HCT116 (cell line): ENCODE measurements at places on chromosomes 12 and 14. TPM values are rescaled to one million over a fixed set of nuclear protein-coding genes. Genes with fewer than 3 reads are reported as not detected.

DNA sequence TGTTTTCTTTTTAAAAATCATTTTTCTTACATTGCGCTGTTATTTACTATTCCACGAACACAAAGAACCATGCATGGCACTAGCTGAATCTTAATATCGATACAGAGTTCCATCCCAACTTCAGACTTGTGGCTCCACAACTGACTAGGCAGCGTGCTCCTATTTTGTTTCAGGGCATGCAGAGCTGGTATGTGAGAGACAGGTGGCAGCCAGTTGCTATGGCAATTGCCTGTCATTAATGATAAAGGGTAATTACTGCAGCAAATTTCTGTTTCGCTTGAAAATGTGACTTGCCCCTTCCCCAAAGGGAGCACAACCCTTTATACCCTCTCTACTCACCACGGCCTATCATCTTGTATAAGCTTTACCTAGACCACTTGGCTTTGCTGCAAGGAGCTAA is 113.1 kb upstream of the G2E3 start:
- DNase-seq = no peak
- H3K4me1 ChIP-seq = no peaks in the 10 kb centered on the region
- no peak overlapping the region for H3K27ac ChIP-seq

GRCh38 chr14:33483110-33483509 is 467.8 kb downstream of the EGLN3 start:
- no peaks in the 10 kb centered on the region for H3K4me1 ChIP-seq
- no peaks in the 10 kb centered on the region for H3K36me3 ChIP-seq
- H3K27ac ChIP-seq = no peak overlapping the region
- no peak for DNase-seq

DNA sequence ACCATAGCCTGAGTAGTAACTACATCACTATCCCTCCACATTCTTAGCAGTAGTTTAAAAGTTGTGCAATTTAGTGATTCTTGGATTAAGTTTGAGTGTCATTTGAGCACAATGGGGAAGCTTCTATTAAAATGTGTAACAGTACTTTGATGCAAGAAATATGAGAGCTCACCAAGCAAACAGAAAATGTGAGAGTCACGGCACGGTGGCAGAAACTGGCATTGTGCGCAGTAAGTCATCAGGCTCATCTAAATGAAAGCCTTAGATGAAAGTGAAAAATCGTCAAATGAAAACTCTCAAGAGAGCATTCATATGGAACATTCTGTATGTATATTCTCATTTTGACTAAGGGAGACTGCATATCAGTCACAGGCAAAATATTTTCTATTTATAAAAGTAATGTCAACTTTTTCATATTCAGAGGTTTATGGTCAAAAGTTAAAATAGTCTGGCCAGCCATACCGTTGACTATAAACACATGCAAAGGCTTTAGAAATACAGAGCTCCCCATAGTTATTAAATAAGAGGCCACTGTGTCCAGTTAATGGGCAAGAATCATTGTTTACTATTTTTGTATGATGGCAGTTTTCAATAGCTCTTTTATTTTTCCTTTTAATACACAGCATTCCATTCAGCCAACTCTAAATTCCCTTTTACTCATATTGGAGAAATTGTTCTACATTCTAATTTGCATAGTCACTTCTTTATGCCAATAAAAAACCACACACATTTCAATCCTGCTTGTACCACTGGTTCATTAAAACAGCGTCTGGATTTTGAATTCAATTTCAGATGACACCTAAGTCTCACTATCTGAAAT is 167.9 kb downstream of the PRKD1 start:
- no peak for DNase-seq
- H3K27me3 ChIP-seq = no peaks in the 10 kb centered on the region
- no peak overlapping the region for H3K4me3 ChIP-seq
- no peak overlapping the region for H3K27ac ChIP-seq
- no peaks in the 10 kb centered on the region for H3K36me3 ChIP-seq
- H3K4me1 ChIP-seq = no peaks in the 10 kb centered on the region

DNA sequence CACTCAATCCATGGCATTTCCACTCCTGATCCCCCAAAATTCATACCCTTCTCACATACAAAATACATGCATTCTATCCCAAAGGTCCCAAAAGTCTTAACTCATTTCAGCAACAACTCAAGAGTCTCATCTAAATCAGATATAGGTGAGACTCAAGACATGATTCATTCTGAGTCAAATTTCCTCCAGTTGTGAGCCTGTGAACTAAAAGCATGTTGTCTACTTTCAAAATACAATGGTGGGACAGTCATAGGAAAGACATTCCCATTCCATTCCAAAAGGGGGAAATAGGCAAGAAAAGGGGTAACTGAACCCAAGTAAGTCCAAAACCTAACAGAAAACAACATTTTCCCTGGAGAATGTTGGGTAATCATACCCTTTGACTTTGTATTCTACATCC is 103.3 kb downstream of the C12orf75 start:
- no peaks in the 10 kb centered on the region for H3K36me3 ChIP-seq
- no peak overlapping the region for H3K27ac ChIP-seq
- no peaks in the 10 kb centered on the region for H3K27me3 ChIP-seq
- H3K4me1 ChIP-seq = no peaks in the 10 kb centered on the region

DNA sequence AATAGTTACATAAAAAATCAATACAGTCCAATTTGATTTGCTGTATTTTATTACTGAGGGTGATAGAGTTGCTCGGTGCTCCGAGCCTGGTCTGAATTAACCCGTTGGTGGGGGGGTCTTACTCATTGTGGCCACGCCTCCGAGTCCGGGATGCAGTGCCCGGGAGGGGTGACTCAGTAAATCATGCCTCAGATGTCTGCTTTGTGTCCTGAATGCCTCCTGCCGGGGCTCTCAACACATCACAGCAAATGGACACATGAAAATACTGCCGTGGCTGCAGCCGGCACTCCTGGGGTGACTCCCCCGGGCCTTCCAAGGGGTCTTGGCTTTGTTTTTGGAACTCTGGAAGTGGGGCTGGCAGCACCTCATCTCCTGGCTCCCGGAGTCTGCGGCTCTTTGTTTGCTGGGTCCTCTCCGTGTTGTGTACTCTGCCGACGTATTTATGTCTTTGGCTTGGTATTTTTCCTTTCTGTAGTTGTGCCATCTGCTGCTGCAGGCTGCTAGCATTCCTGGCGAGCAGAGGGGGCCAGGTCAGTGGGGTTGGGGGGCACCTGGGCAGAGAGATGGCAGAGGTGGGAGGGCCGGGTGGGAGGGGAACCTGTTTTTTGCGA is 129.0 kb downstream of the AACS start:
- H3K27me3 ChIP-seq = peaks cover 52% of the 10 kb centered on the region
- no peak overlapping the region for H3K4me3 ChIP-seq
- H3K36me3 ChIP-seq = no peaks in the 10 kb centered on the region
- no peak overlapping the region for H3K27ac ChIP-seq
- H3K4me1 ChIP-seq = no peaks in the 10 kb centered on the region; the same call in 1 of the 2 replicates

- no peak for DNase-seq
- no peak overlapping the region for H3K27ac ChIP-seq
- H3K4me1 ChIP-seq = peaks cover 9% of the 10 kb centered on the region; the same call in 1 of the 2 replicates
These were observed 1.6 kb downstream of the MSI1 start for GRCh38 chr12:120367233-120367923.

DNA sequence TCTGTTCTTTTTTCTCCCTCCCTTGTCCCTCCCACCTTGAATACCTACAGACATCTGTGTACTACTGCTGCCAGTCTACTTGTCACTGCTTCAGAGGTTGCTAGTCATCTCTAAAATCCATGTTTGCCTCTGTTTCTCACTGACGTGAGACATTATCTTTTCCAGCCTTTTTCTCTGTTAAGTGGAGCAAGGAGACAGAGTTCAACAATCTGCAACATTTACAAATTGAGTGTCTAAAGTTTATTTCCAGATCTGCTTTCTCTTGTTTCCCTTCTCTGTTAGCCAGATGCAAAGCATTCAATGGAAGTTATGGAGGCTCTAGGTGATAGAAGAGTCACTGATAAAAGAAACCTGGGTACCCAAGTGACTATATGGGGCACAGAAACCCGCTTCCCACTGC is 47.5 kb upstream of the CNTN1 start:
- DNase-seq = no peak
- no peaks in the 10 kb centered on the region for H3K27me3 ChIP-seq
- H3K27ac ChIP-seq = no peak overlapping the region
- no peaks in the 10 kb centered on the region for H3K36me3 ChIP-seq

DNA sequence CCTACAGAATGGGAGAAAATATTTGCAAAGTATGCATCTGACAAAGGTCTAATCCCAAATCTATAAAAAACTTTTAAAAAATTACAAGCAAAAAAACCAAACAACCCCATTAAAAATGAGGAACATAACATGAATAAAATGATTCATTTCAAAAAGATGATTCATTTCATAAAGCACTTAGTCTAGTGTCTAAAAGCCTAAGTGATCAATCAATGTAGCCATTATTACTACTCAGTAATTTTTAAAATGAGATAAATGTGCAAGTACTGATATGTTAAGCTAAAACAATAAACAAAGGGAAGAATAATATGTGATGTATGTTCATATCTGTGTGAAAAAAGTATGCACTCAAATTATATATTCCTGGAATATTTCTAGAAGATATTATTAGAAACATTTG is 119.1 kb upstream of the GARIN6 start:
- H3K4me1 ChIP-seq = no peaks in the 10 kb centered on the region

DNA sequence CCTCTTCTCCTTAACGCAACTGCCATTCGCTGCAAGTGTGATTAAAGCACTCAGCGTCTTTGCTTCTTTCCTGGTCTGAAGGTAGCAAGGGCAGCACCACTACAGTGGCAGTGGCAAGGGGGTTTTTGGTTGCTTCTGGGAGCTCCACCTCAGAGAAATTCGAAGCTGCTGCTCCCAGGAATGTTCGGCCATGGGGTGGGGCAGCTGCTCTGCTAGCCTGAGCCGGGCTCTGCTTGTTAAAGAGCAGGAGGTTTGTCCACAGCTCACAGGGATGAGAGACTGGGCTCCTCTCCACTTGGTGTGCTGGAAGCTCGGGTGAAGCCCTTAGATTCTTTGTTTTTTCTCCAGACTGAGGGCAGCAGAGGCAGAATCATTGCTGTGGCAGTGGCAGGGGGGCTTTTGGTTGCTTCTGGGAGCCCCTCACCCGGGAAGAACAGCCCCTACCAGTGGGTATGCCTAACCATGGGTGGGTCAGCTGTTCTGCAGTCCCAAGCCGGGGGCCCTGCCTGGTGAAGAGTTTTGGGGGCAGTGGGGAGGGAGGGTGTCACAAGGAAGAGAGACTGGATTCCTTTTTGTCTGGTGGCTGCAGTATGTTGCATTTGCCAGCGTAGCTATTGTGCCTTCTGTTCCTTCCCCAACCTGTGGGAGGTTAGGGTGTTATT is 340.2 kb downstream of the AEBP2 start:
- H3K36me3 ChIP-seq = no peaks in the 10 kb centered on the region
- no peak overlapping the region for H3K4me3 ChIP-seq
- DNase-seq = no peak
- no peaks in the 10 kb centered on the region for H3K27me3 ChIP-seq
- no peak overlapping the region for H3K27ac ChIP-seq
- no peaks in the 10 kb centered on the region for H3K4me1 ChIP-seq

DNA sequence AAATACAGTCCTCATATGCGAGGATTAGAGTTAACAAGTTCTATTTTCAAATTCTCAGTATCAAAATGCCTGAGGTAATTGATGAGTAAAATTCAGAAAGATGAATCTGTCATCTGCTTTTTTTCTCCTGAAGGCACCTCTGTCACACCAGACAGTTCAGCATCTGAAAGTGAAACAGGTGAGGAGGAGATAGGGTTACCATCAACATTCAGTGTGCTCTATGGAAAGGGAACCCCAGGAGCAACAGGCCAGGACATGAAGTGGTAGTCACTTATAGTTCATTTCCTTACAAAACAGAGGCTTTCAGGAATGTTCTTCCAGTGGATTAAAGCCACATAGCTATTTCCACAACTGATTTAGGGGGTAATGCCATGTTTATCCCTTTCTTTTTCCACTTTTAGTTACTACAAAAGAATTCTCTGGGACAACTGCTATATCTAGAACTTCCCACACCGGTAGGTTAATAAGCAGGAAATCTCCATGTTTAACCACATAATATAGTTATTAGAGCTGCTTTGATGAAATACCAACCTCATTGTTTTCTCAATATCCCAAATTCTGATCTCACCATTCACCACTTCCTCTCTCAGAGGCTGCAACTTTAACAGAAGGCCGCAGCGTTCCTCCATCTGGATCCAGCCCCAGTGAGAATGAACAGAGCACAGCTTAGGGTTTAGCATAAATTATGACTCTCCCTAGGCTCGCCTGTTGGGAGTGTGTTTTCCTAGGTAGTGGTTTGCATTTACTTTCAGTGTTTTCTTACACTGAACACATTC is 177.0 kb upstream of the CNTN1 start:
- H3K27me3 ChIP-seq = no peaks in the 10 kb centered on the region
- no peak overlapping the region for H3K4me3 ChIP-seq
- H3K4me1 ChIP-seq = no peaks in the 10 kb centered on the region

- peak overlapping the region; percentile 91 for H3K4me3 ChIP-seq
- DNase-seq = no peak
- peaks cover 91% of the 10 kb centered on the region for H3K4me1 ChIP-seq
- H3K27me3 ChIP-seq = no peaks in the 10 kb centered on the region
These were observed 1.1 kb upstream of the RHOF start for GRCh38 chr12:121794534-121795033.

DNA sequence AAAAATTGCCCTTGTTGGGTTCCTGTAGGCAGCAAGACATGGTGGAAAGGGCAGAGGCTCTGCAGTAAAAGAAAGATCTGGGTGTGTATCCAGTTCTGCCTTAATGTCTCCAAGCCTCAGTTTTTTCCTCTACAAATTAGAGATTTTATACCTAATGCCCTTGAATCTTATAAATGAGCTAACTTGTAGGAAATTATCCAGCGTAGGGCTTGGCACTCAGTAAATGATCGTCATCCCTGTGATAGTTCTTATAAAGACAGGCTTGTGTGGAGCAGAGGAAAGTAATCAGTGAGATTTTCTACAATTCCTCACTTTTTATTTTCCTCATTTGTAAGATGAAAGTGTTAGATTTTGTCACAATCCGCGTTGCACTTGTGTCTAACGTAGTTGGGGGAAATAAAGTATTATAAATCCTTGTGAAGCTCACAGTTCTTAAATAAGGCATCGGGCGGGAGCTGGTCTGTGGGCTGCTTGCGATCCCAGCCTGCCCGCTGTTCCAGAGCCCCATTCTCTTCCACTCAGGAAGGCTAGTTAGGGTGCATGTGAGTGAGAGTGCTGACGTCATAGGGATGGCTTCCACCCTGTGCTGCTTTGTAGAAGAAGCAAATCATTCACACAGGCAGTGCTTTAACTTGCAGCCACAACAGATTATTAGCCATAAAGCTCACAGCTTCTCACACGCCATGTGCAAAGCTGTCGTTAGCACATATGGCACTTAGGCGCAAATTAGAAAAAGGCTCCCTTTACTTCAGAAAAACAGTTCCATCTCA is 87.6 kb downstream of the EML1 start:
- no peaks in the 10 kb centered on the region for H3K4me1 ChIP-seq
- no peak for DNase-seq
- no peaks in the 10 kb centered on the region for H3K36me3 ChIP-seq
- H3K4me3 ChIP-seq = no peak overlapping the region
- no peak overlapping the region for H3K27ac ChIP-seq

ARMH4 gene
- total RNA-seq = 1.7 TPM

YEATS4 gene
- total RNA-seq = 32.0 TPM

SRGAP1 gene
- total RNA-seq = 16.6 TPM

LMNTD1 gene
- total RNA-seq = not detected

KRT79 gene
- not detected for total RNA-seq

DNAAF2 gene
- total RNA-seq = 13.7 TPM
